ENCODE measurements at places on chromosomes 16 and 17. TPM values are rescaled to one million over a fixed set of nuclear protein-coding genes. Genes with fewer than 3 reads are reported as not detected.

- DNase-seq: no peak
Measured at GRCh38 chr16:56732366-56732765, 2.4 kb downstream of the NUP93 start.

- no peak for DNase-seq
Measured at GRCh38 chr17:36722903-36723263, 121.5 kb downstream of the MRM1 start.

- peak; percentile 73 for DNase-seq
Measured at GRCh38 chr17:17711641-17712162, 30.4 kb downstream of the RAI1 start.

GRCh38 chr17:35082073-35082657 lies 18.7 kb upstream of the RFFL start:
- DNase-seq: no peak

Gene MAF
- total RNA-seq: 16.7 TPM

Gene RNF157
- 26.3 TPM for total RNA-seq
